ENCODE measurements at places on chromosomes 5 and 9.
A peak's percentile ranks its signal among the peaks of the same experiment; 100 is the strongest.

GRCh38 chr9:88477300-88477751 lies 57.7 kb upstream of the NXNL2 start:
- no peak for DNase-seq

GRCh38 chr9:100729336-100729895 lies 151.5 kb downstream of the CAVIN4 start:
- DNase-seq: no peak

DNA sequence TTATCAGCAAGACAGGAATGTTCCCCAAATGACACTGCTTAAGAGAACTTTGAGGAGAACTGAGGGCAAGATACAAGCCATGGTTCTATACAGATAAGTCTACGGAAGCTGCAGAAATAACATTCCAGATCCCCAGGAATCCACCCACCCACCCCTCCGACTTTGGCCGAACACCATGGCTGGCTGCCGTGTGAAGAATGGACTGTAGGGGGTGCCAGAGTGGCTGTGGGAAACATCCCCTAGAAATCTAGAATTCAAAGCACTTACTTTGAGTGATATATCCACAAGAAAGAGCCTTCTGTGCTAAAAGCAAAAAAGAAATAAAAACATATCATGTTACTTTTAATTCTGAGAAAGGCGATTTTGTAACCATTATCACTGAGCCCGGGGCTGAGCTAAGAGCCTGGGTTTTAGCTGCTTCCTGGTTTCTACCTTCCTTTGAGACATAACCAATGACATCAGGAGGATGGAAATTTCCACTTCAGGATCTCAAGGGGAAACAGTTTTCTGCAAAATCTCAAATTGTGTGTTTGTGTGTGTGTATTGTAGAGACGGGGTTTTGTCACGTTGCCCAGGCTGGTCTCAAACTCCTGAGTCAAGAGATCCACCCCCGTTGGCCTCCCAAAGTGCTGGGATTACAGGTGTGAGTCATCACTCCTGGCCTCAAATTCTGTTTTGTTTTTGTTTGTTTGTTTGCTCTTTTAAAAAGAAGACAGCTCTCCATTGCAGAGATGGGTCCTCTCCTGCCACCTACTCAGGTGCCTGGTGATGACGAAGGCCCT lies 36.4 kb downstream of the GGTA1 start:
- DNase-seq: peak; percentile 13

- DNase-seq: no peak
These were observed 417.4 kb downstream of the GABRG2 start for GRCh38 chr5:162484986-162485385.

DNA sequence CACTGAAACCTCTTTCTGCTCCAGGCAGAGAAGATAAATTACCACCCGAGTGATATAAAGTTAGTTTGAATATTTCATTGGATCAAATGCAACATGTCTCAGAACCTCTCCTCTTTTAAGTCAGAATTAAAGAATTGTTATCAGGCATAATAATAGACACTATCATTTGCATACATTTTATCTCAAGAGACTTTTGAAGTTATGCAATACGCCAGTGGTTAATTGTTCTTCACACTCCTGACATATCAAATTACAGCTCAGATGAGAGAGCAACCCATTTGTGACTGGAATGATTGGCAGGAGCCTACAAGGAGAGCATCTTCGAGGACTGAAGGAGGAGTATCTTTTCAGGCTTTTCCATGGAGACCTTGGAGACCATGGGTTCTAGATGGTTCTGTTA lies 452.2 kb downstream of the KDM4C start:
- no peak for DNase-seq

Data from stimulated activated CD4-positive, alpha-beta T cell treated with anti-CD3 and anti-CD28 coated beads, Interleukin-4, amount 100 ng/mL, for 1 hour (primary cell).